ENCODE measurements at places on chromosomes 2 and 18. TPM values are rescaled to one million over a fixed set of nuclear protein-coding genes. Genes with fewer than 3 reads are reported as not detected.

DNA sequence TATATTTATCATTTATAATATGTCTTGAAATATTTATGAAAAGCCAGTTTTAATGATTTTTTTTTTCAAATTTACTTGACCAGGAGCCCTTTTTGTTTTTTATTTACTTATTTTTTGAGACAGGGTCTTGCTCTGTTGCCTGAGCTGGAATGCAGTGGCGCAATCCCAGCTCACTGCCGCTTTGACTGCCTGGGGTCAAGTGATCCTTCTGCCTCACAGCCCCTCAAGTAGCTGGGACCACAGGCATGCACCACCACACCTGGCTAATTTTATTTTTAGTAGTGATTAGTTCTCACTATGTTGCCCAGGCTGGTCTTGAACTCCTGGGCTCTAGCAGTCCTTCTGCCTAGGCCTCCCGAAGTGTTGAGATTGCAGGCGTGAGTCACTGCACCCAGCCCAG lies 5.7 kb downstream of the EPB41L5 start:
- no peak for DNase-seq

DNA sequence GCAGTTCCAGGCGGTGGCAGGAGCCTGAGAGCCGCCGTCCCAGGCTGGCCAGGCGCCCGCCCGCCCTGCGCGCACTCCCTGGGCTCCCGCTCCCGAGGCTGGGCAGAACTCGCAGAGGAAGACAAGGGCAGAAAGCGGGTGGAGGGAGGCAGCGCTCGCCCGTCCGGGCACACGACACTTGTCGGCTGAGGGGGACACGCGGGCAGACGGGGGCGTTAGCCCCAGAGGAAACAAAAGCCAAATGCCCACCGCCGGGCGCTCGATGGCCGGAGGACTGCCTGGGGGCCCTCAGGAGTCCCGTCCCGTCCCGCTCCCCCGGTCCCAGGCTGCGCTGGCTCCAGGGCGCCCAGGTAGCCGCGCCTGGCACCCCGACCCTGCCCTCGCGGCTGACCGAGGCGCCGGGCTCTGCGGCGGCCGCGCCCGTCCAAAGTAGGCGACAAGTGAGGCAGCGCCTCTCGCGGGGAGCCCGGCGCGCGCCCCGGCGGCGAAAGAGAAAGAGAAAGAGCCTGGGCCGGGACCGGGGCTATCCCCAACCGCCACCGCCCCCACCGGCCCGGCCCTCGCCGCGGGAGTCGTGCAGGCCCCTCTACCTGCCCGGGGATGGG lies 491 bp downstream of the L3MBTL4 start:
- peak; percentile 64 for DNase-seq

DNA sequence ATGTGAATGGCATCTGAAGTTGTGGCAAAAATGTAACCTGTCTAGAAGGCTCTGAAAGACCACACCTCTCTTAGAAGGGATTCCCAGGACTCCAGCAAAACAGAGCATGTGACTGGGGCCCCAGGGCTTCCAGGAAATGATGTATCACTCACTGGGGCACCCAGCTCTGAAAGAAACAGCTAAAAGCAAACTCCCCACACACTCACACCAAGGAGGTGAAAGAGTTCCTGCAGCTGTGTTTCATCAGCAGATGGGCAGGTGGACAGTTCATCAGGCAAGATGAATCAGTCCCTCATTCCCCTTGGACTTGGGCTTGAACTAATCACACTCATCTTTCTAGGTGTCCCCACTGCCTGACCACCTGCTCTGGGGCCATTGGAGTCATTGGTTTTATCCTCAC lies 76.2 kb downstream of the CCBE1 start:
- no peak for DNase-seq

DNA sequence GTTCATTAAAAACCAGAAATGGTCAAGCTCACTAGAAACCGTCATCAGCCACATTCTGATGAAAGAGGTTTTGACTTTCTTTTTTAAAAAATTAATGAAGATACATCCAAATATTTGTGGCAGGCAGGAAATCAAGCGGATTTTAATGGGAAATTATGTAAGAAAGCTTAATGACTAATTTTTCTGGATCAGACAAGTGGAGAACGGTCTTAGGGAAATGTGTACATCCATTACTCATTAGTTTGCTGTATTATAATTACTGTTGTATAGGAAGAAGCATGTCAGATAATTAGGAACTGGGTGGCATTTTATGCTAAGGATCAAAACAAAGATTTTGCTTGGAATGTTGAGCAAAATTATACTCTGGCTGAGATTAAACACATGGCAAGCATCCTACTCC lies 39.4 kb downstream of the AGAP1 start:
- no peak for DNase-seq

The PAIP2B gene
- 4.0 TPM for total RNA-seq

GRCh38 chr18:62781893-62782292 lies 66.6 kb downstream of the PHLPP1 start:
- no peak for DNase-seq

DNA sequence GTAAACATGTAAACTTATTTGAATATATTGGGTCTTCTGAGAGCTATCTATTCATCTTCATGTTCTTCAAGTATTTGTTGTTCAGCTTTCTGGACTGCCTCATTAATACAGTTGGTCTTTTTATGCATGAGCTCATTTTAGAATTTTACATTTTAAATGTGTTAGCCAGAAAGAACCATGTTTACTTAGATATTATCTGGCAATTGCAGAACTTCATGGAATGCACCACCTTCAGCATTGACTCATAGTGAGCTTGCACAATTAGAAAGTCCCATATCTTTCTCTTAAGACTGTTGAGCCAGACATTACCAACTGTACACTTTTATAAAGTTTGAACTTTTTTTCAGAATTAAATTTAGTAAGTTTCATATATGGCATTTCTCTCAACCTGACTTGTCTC lies 536.7 kb downstream of the RIT2 start:
- no peak for DNase-seq

- DNase-seq: no peak
These were observed 2.6 kb downstream of the C2orf72 start for GRCh38 chr2:231039821-231040364.

The AQP4 gene
- 1.3 TPM for total RNA-seq

DNA sequence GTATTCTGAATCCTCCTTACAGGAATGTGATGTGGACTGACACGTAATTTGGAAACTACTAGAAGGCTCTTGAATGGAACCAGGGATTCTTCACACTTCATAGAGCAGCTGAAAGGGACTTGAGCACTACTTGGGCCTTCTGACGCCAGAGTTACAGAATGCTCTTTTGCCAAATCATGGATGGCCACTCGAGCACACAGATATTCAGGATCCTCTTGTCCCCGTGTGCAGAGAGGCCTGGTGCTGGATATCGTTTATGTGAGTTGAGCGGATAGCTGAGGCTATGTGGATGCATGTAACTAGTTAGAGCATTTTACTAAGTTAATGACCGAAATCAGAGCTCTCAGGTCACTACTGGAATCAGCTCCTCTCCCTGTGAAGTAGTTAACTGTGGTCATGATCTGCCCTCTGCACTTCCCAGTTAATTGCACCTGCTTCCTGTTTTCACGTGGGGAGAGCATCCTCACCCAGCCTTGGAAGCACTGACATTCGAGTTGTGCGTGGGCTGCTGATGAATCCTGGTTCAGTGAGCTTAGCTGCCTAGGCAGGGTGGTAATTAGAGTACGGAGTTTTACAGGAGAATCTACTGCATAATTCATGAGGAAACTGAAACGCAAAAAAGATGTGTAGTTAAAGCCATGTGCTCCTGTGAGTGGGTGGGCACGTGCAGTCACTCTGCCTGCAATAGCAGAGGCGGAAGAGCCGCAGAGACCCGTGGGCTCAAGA lies 5.2 kb upstream of the TPO start:
- DNase-seq: no peak

DNA sequence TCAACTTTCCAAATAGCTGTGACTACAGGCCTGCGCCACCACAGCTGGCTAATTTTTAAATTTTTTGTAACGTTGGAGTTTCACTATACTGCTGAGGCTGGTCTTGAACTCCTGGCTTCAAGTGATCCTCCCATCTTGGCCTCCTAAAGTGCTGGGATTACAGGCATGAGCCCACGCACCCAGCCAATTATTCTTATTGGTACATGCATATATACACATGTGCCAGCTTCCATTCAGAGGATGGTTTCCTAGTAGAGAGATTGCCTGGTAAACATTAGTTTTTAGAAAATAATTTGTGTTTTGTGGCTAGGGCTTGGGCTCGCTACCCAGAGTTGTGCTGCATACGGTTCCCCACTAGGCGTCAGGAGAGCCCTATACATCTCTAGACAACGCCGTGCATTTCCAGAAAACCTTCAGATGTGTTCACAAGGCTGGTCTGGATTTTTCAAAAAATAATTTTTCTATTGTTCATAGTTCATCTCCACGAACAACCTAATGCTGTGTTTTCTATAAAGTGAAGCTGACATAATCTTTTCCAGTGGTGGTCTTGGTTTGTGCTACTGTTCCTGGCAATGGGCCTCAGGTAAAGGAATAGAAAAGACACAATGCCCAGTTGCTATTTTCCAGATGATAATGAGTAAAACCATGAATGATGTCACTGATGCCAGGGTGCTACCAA lies 14.6 kb upstream of the AFG3L2 start:
- DNase-seq: peak; percentile 71

DNA sequence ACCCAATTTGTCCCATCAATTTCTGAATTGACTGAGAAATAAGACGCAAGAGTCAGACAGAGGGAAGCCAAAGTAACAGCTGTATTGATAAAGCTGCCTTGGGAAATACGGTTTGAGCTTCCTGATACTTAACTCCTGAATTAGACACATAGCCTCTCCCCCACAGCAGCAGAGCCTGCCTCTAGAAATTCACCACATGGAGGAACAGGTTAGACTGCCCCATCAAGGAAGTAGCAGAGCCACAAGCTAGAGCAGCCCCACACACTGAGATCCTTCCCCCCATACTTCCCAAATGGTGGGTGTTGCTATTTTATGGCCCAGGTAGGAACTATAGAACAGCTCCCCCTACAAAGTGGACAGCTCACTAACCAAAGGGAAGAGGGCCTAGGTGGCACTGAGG lies 220.0 kb downstream of the SMAD2 start:
- peak; percentile 6 for DNase-seq

DNA sequence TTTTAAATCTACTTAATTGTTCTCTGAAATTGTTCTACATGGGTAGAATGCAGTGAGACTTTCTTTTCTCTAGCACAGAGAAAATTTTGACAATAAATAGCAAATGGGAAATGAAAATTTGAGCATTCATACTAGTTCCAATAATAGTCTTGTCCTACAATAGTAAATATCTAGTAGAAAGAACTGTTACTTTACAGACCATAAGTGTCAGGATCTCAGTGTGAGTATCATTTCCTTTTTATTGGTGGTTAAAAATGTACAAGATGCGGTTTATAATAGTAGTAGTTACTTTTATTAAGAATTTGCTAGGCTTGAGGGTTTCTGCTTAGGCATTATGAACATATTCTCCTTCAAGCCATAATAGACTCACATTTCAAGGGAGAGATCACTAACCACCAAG lies 43.2 kb downstream of the KCNE4 start:
- DNase-seq: no peak

Measured in Calu3 (cell line).